NCI-H1105 treated with DMSO at 0.1 percent for 48 hours (cell line): ENCODE measurements at places on chromosomes 11 and 22.

DNA sequence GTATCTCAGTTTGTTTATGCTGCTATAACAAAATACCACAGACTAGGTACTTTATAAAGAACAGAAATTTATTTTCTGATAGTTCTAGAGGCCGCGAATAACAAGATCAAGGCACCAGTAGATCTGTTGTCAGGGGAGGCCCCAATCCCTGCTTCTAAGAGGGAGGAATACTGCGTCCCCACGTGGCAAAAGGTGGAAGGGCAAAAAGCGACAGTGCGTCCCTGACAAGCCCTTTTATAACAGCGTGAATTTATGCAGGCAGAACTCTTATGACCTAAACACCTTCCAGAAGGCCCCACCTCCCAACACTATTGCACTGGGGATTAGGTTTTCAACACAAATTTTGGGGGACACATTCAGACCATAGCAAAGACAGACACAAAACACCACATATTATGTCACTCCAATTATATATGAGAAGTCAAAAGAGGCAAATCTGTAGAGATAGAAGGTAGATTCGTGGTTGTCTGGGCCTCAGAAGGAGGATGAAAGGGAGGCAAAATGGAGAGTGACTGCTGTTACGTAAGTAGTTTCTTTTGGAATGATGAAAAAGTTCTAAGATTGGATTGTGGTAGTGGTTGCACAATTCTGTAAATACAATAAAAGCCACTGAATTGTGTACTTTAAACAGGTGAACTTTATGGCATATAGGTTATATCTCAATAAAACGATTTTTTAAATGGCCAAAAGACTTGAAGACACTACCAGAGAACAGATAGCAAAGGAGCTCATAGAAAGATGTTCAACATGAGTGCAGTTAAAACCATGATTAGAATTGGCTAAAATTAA lies 30.1 kb upstream of the TNRC6B start:
- no peak for DNase-seq

GRCh38 chr22:46749682-46750529 lies 11.9 kb upstream of the CERK start:
- DNase-seq, result no peak

- DNase-seq, result no peak
Measured at GRCh38 chr11:88102598-88102934, 72.7 kb downstream of the RAB38 start.

DNA sequence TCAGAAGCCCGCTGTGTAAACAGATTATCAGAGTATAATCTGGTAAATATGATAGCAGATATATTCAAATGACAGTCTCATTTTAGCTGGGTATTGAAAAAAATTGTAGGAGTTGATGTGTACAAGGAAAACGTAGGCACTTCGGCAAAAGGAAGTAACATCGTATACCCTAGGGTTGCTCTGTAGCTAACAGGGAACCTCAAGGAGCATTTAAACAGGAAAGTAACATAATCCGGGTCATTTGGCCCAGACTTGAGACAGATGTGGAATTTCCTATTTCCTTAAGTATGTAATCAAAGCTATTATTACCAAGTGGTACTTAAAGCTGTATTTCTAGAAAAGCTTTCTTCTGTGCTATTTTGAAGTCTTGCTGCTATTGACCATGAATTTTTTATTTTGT lies 215.6 kb downstream of the DDX10 start:
- no peak for DNase-seq

GRCh38 chr22:21972293-21972779 lies 10.3 kb downstream of the TOP3B start:
- no peak for DNase-seq

DNA sequence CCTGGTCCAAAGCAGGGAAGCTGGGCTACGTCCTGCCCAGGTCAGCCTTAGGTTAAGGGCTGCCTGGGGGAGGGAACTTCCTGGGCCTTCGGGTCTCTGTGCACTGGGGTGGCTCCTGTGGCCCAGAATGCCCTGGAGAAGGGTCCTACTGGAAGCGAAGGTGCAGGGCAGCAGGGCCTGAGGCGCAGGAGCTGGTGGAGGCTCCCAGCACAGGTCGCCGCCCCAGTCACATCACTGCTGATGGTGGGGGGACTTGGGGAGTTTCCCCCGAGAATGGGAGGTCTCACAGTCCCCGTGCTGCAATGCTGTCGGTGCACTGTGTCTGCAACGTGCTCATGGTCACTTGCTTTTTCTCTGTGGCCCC lies 815 bp upstream of the SMIM38 start:
- no peak for DNase-seq

- peak; percentile 70 for DNase-seq
Measured at GRCh38 chr11:34792814-34793258, 123.3 kb downstream of the APIP start.

- DNase-seq, result no peak
Measured at GRCh38 chr11:112776834-112777233, 184.4 kb upstream of the NCAM1 start.

DNA sequence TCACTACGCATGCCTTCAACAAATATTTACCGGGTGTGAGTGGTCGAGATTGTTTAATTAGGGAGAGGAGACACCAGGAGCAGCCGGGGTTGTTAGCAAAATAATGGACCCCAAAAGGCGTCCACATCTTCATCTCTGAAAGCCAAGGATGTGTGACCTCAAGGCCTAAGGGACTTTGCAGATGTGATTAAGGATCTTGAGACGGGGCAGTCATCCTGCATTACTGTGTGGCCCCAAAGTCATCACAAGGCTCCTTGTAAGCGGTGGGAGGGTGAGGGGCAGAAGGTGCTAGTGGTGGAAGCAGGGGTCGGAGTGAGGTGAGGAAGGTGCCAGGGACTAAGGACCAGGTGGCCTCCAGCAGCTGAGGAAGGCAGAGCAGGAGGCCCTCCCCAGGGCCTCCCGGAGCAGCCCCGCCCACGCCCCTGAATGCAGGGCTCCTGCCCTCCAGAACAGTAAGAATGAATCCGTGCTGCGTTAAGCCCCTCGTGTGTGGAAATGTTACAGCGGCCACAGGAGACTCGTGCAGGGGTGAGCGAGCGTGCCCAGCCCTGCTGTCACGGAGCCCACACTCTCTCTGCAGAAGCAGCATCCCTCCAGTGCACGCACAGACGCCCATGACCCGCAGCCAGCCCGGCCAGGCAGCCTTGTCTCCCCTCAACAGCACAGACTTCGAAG lies 83.5 kb downstream of the CELSR1 start:
- DNase-seq, result no peak

DNA sequence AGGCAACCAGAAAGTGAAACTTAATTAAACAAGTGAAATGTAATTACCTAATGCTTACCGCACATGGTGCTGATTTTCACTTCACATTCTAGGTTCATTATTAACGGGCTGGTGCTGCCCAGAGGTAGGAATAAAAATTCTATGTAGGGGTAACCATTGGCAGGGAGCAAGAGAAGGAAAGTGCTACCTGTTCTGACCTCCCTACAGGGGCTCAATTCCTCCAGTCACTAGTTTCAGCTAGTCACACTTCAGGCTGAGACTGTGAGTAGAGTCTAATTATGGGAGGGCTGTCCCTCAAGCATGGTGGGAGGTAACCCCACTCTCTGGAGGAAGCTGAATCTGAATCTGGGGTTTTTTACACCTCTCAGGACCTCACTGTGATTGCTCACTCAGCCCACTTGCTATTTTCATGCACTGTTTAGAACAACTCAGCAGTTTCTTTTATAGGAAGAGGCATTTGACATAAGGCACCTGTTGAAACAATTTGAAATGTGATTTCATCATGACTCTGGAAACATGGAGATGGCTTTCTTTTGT lies 75.4 kb downstream of the MAML2 start:
- DNase-seq, result no peak

- DNase-seq, result no peak
Measured at GRCh38 chr11:67548555-67549110, 25.4 kb upstream of the CABP2 start.

DNA sequence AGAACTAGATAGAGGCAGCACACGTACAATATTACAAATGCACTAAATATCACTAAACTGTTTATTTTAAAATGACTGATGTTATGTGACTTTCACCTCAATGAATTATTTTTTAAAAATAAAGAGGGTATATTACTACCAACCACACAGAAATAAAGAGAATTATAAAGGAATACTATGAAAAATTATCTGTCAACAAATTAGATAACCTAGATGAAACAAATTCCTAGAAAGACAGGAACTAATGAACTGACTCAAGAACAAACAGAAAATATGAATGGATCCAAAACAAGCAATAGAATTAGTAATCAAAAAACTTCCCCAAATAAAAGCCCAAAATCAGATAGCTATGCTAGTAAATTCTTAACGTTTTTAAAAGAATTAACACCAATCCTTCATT lies 10.3 kb downstream of the ZNF280B start:
- no peak for DNase-seq

DNA sequence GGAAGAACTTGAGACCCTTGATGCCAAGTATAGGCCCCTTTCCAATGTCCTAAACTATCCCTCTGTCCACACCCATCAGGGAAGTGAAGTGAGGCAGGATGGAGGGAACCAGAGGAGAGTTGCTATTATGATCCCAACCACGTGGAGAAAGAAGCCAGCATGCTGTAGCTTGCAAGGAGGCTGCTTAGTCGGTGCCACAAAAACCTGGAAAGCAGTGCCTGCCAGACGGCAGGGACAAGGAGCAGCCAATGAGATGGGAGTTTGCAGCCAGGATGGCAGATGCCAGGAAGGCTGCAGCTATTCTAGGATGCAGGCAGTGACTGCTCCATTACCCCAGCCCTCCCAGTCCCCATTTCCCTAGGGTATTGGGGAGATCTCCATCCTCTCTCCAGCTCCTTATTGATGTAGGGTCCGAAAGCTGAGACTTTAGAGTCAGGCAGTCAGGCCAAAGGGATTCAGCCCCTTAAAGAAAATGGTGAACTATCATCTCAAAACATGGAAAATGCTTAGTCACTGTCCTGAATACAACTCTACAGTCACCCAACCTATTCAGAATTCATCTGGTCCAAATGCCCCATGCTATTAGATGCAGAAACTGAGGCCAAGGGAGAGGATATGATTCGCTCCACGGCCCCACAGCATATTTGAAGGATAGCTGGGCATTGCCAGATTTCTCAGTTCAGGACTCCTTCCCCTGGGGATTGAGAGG lies 18.4 kb upstream of the LRRC55 start:
- peak; percentile 47 for DNase-seq

DNA sequence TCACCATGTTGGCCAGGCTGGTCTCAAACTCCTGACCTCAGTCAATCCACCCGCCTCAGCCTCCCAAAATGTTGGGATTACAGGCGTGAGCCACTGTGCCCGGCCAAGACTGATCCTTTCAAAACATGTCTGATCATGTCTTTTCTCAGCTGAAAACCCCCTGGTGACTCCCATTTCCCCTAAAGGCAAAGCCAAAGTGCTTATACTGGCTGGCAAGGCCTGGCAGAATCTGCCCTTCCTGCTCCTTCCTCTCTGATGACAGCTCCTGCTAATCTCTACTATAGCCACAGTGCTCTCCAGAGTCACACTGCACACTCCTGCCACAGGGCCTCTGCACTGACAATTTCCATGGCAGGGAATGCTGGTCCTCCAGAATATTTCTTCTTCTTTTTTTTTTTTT lies 2.6 kb upstream of the MCHR1 start:
- no peak for DNase-seq

DNA sequence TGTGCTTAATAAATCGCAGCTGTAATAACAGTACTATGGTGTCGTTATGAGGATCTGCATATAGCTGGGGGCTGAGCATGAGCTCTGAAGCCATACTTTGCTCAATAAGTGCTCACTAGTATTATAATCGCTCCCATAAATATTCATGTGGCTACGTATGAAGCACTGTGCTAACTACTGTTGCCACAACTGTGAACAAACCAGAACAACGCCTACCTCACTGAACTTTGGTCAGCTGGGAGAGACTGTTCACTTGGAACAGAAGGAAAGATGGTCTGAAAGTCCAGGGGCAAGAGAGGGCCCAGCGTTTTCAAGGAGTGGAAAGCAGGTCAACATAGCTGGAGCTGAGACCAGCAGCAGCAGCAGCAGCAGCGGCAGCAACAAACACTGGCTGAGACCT lies 141.6 kb downstream of the EFCAB6 start:
- no peak for DNase-seq

GRCh38 chr11:115219376-115219775 lies 284.8 kb downstream of the CADM1 start:
- no peak for DNase-seq

DNA sequence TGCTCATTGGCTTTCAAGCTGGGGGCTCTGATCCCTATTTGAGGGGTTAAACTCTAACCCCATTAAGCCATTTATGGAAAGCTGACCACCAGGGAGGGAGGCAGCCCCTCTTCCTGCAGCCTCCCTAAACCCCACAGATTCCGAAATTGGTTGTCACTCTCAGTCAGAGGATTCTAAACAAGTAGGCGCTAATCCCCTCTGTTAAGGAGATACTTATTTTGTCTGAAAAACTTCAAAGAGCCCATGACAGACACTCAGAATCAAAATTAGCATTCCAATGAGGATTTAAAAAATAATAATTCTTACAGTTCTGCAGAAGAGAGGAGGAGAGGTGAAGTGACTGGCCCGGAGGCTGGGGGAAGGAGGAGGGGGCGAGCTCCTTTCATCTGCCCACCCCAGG lies 69.7 kb upstream of the LMO1 start:
- no peak for DNase-seq

- no peak for DNase-seq
Measured at GRCh38 chr11:64767344-64768299, 7.8 kb upstream of the PYGM start.

GRCh38 chr11:68941324-68942094 lies 37.8 kb downstream of the IGHMBP2 start:
- no peak for DNase-seq

GRCh38 chr11:12537778-12538401 lies 136.3 kb upstream of the TEAD1 start:
- DNase-seq, result no peak

- peak; percentile 72 for DNase-seq
Measured at GRCh38 chr11:124669193-124669592, 4.3 kb downstream of the SIAE start.

- no peak for DNase-seq
Measured at GRCh38 chr11:107804211-107804610, 54.4 kb downstream of the SLC35F2 start.

DNA sequence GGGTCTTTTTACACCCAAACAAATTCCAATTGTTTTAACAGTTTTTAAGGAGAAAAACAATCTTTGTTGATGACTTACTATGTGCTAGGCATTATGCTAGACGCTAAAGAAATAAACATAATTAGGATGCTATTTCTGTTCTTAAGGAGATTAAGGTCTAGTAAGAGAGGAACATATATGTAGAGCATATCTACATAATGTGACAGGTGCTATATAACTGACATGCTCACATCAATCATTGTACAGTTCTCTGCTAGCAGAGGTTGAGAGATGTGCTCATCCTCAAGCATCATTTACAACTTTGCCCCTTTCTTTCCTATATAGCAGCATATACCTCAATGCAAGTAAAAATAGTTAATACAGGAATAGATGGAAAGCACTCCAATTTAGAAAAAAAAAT lies 37.5 kb downstream of the PDGFD start:
- no peak for DNase-seq

GRCh38 chr22:40479126-40479800 lies 108.9 kb downstream of the SGSM3 start:
- no peak for DNase-seq
